ENCODE measurements at places on chromosomes 7 and 10. TPM values are rescaled to one million over a fixed set of nuclear protein-coding genes. Genes with fewer than 3 reads are reported as not detected.

- DNase-seq, result no peak
These were observed 29.6 kb upstream of the DKK1 start for GRCh38 chr10:52284416-52285013.

DNA sequence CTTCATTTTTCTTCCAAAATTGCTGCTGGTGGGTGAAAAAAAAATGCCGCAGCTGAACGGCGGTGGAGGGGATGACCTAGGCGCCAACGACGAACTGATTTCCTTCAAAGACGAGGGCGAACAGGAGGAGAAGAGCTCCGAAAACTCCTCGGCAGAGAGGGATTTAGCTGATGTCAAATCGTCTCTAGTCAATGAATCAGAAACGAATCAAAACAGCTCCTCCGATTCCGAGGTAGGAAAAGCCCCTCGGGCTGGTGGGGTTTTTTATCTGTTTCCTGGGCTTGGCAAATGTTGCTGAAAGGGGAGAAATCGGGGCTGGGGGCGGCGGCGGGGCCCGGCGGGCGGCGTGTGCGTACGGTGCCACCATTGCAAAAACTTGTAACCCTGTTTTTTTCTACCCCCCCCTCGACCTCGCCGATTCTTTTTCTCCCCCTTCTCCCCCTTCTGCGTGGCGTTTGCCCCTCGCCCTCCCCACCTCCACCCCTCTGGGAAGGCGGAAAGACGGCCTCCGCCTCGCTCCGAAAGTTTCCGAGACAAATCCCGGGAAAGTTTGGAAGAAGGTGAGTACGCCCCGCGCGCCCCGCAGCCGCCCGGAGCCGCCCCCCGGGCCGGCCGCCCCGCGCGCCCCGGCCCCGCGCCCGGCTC, 789 bp downstream of the TCF7L2 start:
- DNase-seq, result peak; percentile 39

GRCh38 chr10:60363187-60363586, 26.5 kb downstream of the ANK3 start:
- DNase-seq, result peak; percentile 7

DNA sequence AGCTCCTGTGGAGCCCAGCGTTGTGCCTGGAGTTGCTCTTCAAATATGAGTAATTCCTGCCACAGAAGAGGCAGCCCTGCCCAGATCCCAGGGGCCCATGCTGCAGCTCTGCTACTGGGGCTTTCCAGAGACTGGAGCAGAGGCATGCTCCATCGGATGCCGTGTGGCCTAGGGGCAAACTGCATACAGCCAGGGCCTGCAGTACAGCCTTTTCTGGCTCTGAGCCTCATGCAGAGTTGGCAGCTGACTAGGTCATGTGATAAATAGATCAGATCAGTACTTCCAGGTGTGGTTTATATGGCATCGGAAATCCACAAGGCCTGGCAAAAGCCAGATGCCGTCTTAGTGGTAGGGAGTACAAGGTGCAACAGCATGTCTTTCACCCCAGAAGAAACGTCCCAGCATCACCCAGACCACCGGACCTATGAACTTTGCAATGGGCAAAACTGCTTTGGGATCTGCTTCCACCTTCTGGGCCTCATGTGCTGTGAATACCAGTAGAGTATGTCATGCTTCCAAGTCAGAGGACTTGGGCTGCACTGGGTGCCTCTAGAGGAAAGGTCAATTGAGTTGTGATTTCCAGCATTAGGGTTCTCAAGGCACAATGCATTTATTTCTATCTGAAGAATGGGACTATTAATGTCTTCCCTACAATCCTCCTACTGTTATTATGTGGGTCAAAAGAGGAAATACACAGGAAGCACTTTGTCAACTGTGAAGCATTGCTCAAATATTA, 250.7 kb upstream of the ZNF32 start:
- DNase-seq, result peak; percentile 93

DNA sequence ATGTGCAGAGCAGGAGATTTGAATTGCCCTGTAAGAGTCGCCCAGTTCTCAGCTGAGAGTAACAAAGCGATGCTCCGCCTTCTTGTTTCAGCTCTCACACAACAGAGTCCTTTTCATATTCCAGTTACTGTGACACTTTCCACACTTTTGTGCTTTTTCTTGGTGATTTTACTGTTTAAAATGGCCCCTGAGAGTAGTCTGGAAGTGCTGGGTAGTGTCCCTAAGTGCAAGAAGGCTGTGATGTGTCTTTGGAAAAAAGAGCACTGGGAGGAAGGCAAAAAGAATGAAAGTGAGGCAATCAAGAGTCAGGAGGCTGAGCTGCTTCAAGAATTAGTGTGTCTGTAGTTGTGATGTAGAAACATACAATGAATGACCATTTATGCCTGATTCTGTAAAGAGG, 201.2 kb upstream of the SEMA3E start:
- no peak for DNase-seq

DNA sequence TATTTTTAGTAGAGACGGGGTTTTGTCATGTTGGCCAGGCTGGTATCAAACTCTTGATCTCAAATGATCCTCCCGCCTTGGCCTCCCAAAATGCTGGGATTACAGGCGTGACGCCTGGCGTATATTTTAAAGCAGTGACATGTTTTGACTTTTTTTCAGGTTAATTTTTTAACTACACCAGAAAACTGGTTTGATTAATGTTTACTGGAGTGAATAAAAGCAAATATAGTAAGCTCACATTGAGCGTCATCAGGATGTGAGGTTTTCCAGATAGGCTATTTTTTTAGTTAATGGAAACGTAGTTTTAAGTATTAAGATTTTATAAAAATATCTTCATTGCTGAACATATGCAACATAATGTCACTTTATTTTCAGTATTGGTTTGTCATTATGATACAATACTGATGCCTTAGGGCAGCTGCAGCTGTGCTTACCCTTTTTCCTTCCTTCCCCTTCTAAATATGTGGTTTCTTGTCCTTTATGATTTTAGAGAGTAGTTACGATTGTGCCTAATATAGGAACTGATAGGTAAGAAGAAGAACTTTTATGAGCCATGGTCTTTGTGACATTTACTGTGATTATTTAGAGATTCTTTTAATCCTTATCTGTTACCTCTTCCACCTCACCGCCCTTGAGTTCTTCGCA, 37.3 kb downstream of the TMEM60 start:
- no peak for DNase-seq

DNA sequence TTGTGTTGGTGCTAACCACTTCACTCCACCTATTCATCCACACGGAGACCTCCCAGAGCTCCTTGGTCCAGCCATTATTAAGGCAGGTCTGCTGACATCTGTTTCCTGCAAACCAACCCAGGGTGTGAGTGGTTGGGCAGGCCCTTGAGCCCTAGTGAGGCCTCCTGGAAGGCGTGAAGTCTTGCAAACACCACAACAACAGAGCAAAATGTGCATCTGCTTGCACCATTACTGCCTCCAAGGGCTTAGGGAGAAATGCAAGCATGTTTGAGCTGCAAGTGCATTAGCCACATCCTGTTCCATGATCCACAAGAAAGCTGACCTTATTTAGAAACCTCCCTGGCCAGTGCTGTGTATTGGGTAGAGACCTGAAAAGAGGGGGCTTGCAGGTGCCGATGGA, 325.5 kb downstream of the GRID1 start:
- no peak for DNase-seq

GRCh38 chr10:69048103-69048502, 39.8 kb upstream of the SRGN start:
- DNase-seq, result no peak

- peak; percentile 31 for DNase-seq
These were observed 117.0 kb upstream of the AMPH start for GRCh38 chr7:38748056-38748610.

Gene AKR1C8
- not detected for total RNA-seq

Gene APBB1IP
- total RNA-seq, result 6.4 TPM

Gene LRRC61
- total RNA-seq, result 7.9 TPM

Gene COL26A1
- 0.29 TPM for total RNA-seq

Gene TMEM229A
- not detected for total RNA-seq

Data from RPMI7951 (cell line).